ENCODE measurements at places on chromosomes 5 and 9.

- no peak for DNase-seq
Measured at GRCh38 chr5:135514116-135514515, 21.6 kb downstream of the NEUROG1 start.

DNA sequence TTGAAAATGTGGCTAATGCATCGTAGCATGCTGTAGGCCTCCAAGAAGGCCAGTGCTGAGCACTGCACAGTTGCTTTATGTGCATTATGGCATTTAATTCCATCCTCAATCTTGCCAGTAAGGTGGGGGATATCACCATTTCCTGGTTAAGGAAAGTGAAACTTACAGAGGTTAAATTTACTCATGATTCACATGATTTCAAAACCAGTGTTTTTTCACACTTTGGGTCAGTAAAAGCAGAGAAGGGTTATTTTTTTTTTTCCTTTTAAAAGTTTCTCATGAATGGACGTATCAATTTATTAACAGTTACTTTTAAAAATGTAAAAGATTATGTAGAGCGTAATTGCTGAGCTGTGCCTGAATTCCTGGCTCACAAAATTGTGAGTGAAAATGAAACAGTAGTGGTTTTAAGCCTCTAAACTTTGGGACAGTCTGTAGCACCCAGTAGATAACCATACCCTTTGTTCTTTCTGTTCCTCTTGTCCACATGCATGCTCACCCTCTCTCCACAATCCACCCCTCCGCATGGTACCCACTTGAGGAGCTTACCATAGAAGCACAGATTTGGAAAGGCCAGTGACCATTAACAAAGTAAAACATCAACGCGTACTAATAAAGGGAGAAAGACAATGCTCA is 21.2 kb downstream of the MAST4 start:
- no peak for DNase-seq

GRCh38 chr5:154850255-154851062 is at the start of gene FAXDC2:
Gene FAXDC2 (minus strand): TSS chr5:154850603. CDS start chr5:154838178, 12,425 bp downstream.
- DNase-seq = peak; percentile 96

- no peak for DNase-seq
Measured at GRCh38 chr5:68267066-68267465, 51.5 kb downstream of the PIK3R1 start.

- no peak for DNase-seq
Measured at GRCh38 chr5:124922255-124922975, 176.0 kb upstream of the ZNF608 start.

Data from umbilical cord (tissue), 2 donors.